ENCODE measurements at places on chromosomes 6 and 20. TPM values are rescaled to one million over a fixed set of nuclear protein-coding genes. Genes with fewer than 3 reads are reported as not detected.

Gene SLC22A7
- 1.8 TPM for total RNA-seq

Gene NQO2
- total RNA-seq = 7.7 TPM

Gene NRSN1
- total RNA-seq = not detected

Gene MYO6
- total RNA-seq = 3.7 TPM

Gene ENPP4
- total RNA-seq = 12.5 TPM

Gene PKIG
- 84.7 TPM for total RNA-seq

Gene SLC17A3
- not detected for total RNA-seq

Gene ETV7
- not detected for total RNA-seq

Gene RSPO3
- total RNA-seq = 0.53 TPM

Gene KCNS1
- not detected for total RNA-seq

Gene LBP
- 18.8 TPM for total RNA-seq

Gene GINS1
- not detected for total RNA-seq

Gene COL12A1
- total RNA-seq = 140 TPM

Gene SMIM8
- total RNA-seq = 2.9 TPM

Gene TRIM10
- total RNA-seq = not detected

All from ascending aorta (tissue), 2 donors.